ENCODE measurements at places on chromosomes 11 and 22. TPM values are rescaled to one million over a fixed set of nuclear protein-coding genes. Genes with fewer than 3 reads are reported as not detected.

- no peak for DNase-seq
Measured at GRCh38 chr11:71489311-71490043, 36.5 kb downstream of the NADSYN1 start.

DRD2 gene
- 0.54 TPM for total RNA-seq

DNA sequence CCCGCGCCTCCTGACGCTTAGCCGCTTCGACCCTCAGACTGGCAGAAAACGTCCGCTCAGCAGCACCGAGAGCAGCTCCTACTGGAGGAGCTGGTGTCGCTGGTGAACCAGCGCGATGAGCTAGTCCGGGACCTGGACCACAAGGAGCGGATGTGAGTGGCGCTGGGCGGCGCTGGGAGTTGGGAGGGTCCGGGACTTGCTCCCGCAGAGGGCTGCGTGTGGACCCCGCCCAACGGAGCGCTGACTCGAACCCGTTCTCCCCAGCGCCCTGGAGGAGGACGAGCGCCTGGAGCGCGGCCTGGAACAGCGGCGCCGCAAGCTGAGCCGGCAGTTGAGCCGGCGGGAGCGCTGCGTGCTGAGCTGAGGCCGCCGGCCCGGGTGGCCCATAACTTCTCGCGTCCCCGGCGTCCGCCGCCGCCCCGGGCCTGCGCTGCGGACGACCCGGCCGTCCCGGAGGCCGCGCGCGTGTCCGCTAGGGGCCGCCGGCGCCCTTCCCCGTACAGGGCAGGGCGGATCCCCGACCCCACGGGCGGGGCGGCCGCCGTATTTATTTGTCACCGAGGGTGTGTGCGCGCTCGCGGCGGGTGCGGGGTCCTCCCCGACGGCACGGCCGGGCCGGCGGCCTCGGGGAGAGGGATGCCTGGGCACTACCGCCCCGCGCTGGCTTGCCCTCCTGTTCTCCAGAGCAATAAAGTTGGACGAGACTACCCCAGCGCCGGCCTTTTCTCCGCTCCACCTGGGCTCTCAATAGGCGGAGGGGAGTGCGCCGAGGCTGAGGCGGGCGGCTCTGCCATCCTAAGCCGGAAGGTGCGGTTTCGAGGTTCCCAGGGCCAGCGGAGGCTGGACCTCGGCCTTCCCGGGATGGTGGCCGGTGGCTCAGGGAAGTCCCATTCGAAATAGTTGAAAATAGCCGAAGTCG lies 3.4 kb downstream of the KCNK7 start:
- DNase-seq: no peak

GRCh38 chr11:132734217-132734616 lies 798.1 kb downstream of the OPCML start:
- no peak for DNase-seq

DNA sequence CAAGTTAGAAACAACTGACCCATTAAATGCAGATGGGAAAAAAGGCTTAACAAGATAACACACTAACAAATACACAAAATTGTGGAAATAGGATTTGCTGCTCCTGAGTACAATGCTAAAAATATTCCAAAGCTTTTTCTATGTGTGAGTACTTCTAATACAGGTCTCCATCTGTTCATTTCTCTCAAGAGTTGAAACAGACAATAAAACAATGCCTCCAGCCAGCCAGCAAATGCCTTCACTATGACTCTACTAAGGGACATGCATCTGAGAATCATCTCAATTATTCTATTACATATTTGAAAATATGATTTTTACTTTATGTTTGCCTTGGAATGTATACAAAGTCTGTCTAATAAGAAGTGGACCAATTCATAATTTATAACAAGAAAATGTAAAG lies 119.0 kb downstream of the CADM1 start:
- DNase-seq: peak; percentile 52
